Stimulated activated CD4-positive, alpha-beta T cell treated with anti-CD3 and anti-CD28 coated beads, Interleukin-1b, Interleukin-23, amount 100 ng/mL, for 4 hours (primary cell): ENCODE measurements at places on chromosomes 5 and 9.

GRCh38 chr5:142295084-142295758 lies 29.6 kb downstream of the SPRY4 start:
- no peak for DNase-seq

DNA sequence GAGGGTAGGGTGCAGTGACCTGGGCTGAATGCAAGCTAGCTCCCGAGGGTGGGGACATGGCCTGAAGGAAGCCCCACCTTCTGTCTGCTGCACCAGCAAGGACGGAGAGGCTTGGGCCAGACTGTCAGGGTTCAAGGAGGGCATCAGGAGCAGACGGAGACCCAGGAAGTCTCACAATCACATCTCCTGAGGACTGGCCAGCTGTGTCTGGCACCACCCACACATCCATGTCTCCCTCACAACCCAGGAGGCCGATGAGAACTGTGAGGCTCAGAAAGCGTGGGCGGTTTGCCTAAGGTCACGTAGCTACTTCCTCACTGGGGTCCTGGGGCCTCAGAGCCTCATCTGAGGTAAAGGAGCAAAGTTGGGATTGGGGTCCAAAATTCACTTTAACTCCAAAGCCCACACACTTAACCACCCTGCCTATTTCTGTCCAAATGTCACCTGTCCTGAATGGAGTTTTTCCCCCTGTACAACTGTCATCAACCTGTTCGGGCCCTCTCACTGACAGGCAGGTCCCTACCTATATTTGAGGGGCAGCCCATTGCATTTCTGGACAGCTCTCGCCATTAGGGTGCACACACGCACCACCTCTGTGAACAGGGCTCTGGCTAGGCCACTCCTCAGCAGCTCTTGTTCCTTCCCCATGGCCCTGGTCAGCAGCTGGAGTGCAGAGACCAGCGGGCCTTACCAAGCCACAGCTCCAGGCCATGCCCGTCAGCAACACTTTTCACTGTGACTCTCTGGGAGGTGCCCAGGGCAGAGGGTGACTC lies 3.4 kb downstream of the IL13 start:
- DNase-seq, result no peak

DNA sequence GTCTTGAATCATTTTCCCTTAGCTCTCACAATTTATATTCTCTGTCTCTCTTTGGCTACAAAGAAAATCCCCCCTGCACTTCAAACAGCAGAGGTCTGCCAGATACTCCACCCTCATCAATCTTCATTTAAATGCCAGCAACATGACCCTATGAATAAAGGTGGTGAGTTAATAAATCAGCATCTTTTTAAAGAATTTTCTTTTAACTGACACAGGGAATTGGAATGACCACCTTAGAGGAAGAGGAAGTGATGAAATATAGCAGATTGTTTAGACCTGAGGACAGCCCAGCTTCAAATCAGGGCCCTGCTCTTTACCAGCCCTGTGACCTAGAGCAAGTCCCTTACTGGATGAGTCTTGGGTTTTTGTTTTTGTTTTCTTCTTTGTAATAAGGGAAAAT lies 223.1 kb upstream of the PAPPA start:
- no peak for DNase-seq

DNA sequence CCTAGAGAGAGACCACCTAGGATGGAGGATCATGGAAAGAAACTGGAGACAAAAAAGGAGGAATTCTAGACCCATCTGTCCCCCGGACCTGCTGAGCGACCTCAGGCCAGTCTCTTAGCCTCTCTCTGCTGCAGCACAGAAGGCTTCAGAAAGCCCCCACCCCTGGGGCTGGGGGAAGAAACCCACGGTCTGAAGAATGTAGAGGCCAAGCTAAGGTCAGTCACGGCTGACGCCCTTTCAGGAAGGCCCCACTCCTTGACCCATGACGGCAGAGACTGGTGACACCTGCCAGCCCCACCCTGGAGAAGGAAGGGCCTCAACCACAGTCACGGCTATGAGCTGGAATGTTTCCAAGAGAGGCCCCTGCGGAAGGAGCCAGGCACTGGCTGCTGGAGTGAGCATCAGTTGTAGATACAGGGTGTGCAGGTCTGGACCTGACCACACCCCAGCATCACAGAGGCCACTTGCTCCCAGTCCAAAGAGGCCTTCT lies 120.5 kb upstream of the BOD1 start:
- DNase-seq, result no peak

DNA sequence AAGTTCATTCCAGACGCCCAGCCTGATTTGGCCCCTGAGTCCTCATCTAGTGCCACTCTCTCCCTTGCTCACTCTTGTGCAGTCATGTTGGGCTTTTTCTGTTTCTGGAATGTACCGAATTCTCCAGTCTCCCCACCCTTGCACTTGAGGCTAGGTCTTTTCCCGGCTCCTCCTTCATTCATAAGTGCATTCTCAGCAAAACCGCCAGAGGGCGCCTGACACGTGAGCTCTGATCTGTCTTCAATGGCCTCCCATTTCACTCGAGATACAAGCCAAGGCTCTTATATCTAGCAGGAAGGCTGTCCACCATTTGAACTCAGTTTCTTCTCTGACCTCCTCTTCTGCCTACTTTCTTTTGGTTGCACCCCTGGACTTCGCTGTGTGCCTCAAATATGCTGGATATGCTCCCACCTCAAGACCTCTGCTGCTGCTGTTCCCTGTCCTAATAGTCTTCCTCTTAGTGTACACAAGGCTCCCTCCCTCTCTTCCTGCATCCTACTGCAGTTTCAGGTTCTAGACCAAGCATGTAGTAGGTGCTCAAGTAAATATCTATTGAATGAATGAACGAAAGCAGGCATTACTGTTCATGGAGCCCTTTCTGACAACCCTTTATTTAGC lies 568.1 kb upstream of the WWC1 start:
- peak; percentile 28 for DNase-seq

- DNase-seq, result no peak
Measured at GRCh38 chr9:97366476-97366875, 45.4 kb upstream of the TDRD7 start.

DNA sequence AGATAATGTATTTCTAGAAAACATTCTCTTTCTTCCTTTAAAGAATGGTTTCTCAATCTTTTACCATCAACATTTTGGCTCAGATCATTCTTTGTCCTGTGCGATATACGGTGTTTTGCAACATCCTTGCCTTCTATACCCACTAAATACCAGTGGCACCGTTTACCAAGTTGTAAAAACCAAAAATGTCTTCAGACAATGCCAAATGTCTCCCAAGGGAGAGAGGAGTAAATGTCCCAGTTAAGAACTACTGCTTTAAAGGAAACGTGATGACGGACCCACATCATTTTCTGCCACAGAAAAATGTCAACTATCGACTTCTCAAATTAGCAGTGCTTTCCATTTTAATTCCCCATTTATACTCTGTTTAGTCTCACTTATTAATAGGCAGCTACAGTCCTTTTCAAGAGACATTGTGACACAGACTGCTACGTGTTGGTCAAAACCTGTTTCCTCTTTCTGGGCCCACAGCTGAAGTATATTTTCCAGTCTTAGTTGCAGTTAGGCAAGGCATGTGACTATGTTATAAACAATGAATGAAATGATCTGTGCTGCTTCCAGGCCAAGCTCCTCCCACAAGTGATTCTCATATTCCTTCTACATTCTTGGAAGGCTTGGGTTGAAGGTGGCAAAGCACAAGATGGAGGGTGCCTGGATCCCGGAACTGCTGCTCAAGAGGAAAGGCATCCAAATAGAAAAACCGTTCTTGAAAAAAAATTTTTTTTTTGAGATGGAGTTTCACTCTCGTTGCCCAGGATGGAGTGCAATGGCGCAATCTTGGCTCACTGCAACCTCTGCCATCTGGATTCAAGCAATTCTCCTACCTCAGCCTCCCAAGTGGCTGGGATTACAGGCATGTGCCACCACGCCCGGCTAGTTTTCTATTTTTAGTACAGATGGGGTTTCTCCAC lies 8.8 kb downstream of the PRXL2C start:
- no peak for DNase-seq

DNA sequence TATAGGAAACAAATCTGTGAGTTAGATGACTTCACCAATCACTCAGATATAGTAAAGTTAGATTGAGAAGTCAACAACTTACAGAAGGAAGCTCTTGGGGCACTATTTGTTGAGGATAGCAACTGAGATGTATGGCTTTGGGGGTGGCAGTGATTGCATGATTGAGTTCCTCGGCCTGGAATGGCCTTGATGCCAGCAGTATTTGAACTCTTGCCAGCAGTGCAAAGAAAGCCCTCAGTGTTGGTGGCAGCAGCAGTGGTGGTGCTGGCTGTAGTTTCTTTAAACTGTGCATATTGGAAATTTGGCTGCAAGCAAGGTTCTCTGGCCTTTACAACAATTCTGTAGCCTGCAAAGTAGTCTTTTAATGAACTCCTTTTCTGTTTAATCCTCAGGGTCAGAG lies 41.4 kb upstream of the PJA2 start:
- no peak for DNase-seq

- DNase-seq, result no peak
Measured at GRCh38 chr5:25579111-25579510, 934.3 kb upstream of the CDH10 start.

- DNase-seq, result no peak
Measured at GRCh38 chr9:20980832-20981455, 50.5 kb downstream of the HACD4 start.

- no peak for DNase-seq
Measured at GRCh38 chr9:127574072-127574993, 37.7 kb upstream of the STXBP1 start.

GRCh38 chr5:76537073-76537543 lies 86.1 kb downstream of the F2RL2 start:
- no peak for DNase-seq

DNA sequence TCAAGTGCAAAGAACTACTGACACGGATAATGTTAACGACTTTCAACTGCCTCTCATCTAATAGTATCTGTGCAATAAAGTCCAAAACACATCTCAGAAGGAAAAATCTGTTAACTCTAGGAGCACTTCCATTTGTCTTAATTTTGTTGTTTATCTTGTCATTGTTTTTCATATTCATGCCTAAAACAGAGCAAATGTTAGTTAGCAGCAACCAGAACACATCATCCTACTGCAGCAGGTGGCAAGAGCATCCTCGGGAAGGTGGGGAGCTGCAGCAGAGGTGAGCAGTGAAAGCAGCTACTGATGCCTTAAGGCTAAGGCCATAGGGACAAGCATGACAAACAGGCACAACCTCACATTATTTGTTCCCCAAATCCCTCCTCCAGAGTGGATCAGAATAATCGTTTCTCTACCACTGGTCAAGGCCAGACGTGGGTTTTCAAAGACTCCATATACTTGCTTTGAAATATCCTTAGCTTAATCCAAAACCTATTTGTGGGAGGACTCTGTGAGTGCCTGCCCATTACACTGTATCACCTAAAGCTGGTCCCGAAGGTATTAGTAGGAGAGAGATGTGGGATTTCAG lies 1.0 kb downstream of the HMGCS1 start:
- DNase-seq, result no peak

GRCh38 chr9:121718501-121718900 lies 67.1 kb downstream of the DAB2IP start:
- no peak for DNase-seq

DNA sequence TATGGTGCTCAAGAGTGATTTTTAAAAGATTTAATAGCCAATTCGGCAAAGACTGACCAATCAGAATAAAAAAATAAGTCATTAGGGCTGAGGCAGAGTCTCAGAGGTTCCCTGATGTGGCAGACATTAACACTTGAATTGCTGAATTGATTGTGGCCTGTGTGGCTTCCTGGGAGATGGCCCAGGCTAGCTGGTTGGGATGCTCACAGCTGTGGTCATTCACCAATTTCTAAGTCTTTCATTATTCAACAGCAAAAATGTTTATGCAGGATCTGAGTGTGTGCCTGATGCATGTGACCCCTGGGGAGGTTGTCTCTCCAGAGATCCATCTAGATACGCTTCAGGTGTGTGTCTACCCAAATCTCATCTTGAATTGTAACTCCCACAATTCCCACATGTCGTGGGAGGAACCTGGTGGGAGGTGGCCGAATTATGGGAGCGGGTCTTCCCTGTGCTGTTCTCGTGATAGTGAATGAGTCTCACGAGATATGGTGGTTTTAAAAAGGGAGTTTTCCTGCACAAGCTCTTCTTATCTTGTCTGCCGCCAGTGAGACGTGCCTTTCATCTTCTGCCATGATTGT lies 632.6 kb upstream of the SEMA6A start:
- no peak for DNase-seq

- DNase-seq, result no peak
Measured at GRCh38 chr5:103259705-103260355, 1.3 kb downstream of the MACIR start.

GRCh38 chr5:14225173-14225834 lies 82.2 kb downstream of the TRIO start:
- no peak for DNase-seq
